ENCODE measurements at places on chromosomes 3 and 15.

GRCh38 chr3:17456046-17456445 is 286.4 kb downstream of the TBC1D5 start:
- DNase-seq: no peak

GRCh38 chr3:134667406-134667805 is 16.6 kb upstream of the KY start:
- DNase-seq: no peak

DNA sequence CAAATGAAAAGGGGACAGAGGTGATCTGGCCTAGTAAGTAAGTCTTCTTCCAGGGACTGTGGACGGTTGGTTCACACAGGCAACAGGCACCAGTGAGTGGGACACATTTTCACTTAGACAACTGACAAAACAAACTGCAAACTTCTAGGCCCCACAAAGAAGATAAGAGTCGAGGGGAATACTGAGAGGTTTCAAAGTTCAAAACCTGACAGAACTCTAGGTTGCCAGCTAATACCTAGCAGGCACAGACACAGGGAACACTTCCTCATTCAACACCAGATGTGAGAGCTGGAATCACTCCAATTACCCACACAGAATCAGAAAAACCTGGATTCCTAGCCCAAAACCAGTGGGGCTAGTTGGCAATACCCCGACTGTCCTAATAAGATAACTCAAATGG is 621.7 kb downstream of the ZPLD1 start:
- DNase-seq: no peak

DNA sequence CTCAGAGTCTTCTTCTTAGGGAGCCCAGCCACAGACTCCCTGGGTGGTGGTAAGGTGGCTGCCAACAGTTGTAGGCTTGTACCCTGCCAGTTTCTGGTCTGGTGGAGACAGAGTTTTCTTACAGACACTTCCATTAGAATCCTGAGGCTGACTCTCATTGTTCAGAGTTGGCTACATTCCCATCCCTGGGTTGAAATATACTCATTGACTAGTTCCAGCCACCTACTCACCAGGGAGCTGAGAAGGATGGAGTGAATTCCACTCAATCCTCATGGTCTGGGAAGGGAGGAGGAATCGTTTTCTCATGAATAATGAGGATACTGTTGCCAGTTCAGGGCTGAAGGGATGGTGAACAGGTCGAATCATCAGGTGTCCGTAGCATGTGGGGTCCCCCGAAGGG is 226.5 kb upstream of the PROK2 start:
- DNase-seq: no peak

GRCh38 chr3:16334909-16335308 is 69.9 kb downstream of the OXNAD1 start:
- no peak for DNase-seq

DNA sequence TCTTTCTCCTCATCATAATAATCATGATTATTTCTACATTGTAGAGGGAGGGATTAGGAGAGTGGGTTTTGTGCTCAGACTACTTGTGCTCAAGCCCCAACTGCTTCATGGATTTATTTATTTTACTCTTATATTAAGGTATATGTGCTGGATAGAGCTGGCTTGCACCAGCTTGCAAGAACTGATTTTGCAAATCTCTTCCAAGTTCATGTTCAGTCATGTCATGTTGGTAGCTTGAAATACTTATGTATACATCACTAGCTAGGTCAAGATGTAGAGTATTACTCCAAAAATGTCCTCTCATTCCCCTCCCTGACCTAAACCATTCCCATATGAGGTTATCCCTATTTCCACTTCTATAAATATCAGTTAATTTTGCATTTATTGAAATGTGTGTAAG is 293.9 kb upstream of the RBMS3 start:
- DNase-seq: no peak

DNA sequence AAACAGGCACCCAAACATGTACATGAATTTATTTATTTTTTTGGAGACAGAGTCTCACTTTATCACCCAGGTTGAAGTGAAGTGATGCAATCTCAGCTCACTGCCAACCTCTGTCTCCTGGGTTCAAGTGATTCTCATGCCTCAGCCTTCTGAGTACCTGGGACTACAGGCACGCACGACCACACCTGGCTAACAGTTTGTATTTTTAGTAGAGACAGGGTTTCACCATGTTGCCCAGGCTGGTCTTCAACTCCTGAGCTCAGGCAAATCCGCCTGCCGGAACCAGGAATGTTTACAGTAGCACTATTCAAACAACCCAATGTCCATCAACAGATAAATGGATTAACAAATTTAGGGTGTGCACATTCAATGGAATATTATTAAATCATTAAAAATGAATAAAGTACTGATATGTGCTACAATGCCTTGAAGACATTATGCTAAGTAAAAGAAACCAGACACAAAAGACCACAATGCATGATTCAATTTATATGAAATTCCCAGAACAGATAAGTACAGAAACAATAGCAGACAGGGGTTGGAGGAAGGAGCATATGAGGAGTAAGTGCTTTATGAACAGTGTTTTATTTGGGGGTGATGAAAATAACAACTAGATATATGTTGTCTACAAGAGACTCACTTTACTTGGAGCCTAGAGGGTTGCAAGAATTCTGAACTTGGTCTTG is 1.3 kb downstream of the LEO1 start:
- peak; percentile 13 for DNase-seq

DNA sequence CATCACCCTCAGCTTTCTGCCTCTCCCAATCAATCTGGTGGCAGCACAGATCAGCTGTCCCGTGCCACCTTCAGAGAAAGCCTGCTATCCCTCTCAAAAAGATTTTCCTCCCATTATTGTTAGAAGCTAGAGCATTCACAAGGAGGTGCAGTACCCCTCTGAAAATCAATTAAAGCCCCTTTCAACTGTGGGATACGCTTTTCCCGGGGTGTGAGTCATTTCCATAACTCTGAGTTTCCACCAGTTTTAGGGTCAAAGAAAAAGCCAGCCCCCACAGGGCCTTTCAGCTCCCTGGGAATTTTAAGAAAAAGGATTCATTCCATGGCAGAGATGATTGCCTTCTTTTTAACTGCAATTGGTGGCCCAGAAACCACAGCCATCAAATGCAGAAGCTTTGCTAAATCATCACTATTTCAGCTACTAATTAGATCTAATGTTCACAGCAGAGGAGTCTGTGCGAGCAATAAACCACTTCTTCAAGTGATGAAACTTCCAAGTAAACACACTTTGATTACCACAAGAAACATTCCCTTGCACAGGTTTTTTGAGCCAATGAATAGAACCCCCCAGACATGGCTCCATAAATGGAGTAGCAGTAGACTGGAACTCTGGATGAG is 270.0 kb upstream of the TPRG1 start:
- DNase-seq: peak; percentile 40

DNA sequence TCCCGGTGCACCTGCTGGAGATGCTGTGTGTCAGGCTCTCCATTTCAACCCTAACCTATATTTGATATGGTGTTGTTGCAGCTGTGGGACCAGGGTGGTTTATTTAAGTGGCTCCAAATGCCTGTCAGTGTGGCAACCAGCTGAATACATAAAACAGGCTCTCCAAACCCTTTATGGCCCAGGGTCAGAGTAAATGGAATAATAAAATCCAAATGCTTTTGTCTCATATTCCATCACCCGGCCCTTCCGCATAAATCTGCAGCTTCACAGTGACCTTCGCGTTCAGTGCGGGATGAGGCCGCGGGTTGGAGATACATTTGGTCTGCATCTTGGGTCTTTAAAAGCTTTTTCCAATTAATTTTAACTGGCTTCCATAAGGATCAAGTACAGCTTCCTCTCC is 382.1 kb upstream of the NR2F2 start:
- DNase-seq: no peak

- DNase-seq: no peak
These were observed 294.9 kb upstream of the SGO1 start for GRCh38 chr3:20480786-20481365.

DNA sequence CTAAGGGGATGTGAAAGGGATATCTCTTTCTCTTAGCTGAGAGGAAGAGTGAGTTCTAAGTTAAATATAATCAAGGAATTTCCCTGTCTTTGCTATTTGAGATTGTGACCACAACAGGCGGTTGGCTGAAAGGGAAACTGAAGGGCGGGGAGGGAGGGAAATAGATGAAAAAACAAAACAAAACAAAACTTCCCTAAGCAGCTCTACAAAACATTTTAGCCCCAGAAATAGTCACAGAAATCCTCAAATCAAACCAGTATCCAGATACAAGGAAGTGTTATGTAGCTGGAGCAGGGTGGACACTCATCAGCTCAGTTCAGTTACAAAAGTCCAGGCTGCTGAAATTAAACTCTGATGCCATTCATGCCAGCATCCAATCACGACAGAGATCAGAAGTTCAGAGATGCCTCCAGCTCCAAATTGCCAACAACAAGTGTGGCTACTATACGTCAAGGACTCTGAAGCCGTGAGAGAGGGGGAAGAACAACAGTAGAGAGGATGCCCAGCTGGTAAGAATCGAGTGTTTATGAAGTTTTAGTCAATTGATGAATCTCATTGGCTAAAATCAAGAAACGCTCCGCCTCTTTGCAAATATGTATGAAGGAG is 319 bp upstream of the TP63 start:
- DNase-seq: no peak

- no peak for DNase-seq
These were observed 17.8 kb downstream of the HERC1 start for GRCh38 chr15:63815796-63816533.

DNA sequence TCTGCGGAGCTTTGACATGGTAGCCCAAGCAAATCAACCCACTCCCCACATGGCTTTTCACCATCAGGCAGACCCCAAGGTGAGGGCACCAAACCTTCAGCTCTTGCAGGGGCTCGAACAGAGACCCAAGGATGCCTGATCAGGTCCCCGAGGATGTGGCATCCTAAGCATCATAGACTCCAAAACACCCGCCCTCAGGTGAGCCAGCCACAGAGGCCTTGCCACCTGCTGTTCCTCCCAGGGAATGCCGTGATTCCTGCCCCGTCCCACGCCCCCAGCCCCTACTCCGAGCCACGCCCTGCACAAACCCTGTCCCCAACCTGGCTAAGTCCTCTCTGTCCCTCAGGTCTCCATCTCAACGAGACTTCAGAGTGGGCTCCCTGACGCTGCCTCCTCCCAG is 34.7 kb upstream of the SLC41A3 start:
- no peak for DNase-seq

- no peak for DNase-seq
These were observed 53.4 kb upstream of the SEC13 start for GRCh38 chr3:10374311-10374710.

DNA sequence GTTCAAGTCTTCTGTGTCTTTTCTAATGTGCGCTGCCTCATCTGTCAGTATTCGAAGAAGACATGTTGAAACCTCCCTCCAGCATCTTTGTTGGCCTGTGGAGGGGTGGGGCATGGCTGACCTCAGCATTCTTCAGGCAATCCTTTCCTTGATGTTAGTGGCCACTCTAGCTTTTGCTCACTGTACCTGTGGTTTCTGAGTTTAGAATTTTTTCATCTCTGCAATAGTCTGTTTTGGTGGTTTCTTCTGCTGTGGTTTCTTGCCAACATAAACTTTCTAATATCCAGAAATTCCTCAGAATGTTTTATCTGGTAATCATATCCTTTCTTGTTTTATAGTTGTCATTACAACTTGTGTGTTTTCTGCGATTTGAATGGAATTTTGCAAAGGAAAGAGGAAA is 251.3 kb upstream of the NR2E3 start:
- DNase-seq: peak; percentile 46

- DNase-seq: no peak
These were observed 30.0 kb upstream of the SLC6A1 start for GRCh38 chr3:10962481-10963036.

Measured in mesenchymal stem cell (in vitro differentiated cells and primary cell).